ENCODE measurements at places on chromosomes 7 and 10.
A peak's percentile ranks its signal among the peaks of the same experiment; 100 is the strongest.

GRCh38 chr10:103991393-103992128 is 24.6 kb downstream of the SLK start:
- DNase-seq: no peak

DNA sequence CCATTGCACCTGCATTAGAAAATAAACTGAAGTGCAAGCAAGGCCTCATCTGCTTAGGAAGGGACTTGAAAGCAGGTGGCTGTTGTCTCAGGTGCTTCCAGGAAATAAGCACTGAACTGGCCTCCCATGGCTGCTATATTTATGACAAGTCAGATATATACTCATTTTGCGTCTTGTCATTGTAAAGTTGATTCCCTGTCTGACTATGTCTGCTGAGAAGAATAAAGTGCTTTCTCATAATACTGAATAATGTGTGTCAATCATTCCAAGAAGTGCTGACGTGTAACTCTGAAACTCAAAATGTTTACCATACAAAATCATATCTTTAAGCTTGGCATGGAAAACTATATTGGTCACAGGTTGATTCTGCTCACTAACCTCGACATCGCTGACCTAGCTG is 44.9 kb upstream of the SVOPL start:
- DNase-seq: no peak

DNA sequence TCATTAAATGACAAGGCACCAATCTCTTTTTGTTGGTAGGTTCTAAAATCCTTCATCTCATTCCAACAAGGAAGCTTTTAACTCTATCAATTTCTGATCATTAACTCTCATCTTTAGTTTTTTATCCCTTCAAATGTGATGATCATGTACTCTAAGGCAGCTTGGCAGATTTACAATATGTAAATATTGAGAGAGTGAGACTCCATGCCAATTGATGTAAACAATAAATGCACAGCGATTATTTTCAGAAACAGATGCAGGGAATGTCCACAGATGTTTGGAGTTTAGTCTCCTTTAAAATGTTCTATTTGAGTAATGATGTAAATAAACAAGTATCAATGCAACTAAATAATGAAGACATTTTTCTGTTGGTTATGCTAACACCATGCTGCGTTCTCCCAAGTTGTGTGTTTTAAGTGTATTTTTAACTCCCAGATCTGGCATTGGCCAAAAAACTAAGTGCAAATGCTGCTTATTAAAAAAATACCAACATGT is 213.8 kb downstream of the AHR start:
- no peak for DNase-seq

GRCh38 chr7:48636391-48637015 is 287.8 kb upstream of the CDC14C start:
- DNase-seq: peak; percentile 1

GRCh38 chr7:92854501-92855238 is 18.3 kb upstream of the CDK6 start:
- peak; percentile 31 for DNase-seq

GRCh38 chr7:104758504-104758903 is 255.5 kb upstream of the KMT2E start:
- DNase-seq: no peak

GRCh38 chr10:20835335-20835734 is 61.8 kb downstream of the NEBL start:
- no peak for DNase-seq

DNA sequence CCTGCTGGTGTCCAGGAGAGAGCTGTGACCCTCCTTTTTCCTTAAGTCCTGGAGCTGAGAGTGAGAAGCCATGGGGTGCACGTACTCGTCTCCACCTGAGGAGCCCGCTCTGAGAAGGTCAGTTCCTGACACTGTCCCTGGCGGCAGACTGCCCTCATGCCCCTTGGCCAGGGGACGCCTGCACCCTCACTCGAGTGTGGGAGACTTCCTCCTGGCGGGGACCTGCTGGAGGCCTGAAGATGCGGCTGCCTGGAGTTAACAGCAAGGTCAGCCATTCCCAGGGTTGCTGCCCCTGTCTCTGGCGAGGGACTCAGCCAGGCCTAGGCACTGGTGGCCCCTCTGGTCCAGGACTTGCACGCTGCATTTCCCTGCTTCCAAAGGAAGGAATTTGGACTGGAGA is 26.4 kb downstream of the TMEM120A start:
- DNase-seq: no peak

DNA sequence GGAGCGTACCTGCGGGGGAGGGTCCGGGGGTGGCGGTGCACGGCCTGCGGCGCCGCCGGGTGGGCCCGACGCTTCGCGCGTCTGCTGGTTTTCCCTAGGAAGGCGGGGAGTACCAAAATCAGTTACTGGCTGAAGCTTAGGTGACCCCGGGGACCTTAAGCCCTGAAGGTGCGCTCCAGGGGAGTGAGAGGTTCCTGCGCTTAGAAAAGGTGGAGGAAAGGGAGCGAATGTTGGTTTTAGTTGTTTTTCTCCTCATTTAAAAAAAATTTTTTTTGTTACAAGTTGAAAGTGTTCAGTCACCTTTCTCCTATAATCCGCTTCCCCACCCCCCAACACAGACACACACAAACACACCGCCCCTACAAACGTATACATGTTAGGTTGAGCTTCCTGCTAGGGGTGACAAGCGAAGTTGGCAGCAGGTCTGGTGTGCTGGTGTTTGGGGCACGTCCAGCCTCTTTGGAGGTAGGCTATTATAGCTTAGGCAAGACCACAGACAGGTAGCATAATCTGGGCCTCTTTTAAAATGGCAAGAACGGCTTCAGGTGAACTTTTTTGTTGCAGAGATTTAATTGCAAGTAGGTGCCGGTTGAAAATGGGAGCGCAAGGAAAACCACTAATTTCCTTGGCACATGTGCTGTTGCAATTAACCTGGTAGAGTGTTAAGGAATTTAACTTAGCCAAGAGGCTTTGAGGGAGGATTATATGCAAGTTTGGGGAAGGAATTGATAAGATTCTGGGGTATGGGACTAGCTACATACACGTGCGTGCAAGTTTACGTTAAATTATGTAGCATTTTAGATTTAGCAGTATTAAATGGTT is 945 bp downstream of the ADD3 start:
- DNase-seq: no peak

DNA sequence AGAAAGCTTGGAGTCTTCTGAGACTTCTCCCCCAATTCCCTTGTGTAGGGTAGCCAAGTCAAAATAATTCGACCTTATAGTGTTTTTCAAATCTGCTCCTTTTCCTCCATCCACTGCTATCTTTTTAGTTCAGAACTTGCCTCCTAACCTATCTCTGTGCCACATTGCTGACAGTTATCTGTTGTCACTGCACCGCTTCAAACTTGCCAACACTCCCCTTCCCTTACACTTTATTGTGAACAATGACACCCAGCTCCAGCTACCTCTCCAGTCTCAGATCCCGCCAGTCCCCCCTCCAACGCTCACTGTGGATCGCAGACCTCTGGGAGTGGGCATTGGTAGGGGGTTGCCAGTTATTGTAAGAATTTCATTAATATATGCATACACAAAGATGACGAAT is 16.3 kb upstream of the HPS1 start:
- no peak for DNase-seq

GRCh38 chr10:11480687-11481086 is 130.8 kb downstream of the USP6NL start:
- DNase-seq: no peak

DNA sequence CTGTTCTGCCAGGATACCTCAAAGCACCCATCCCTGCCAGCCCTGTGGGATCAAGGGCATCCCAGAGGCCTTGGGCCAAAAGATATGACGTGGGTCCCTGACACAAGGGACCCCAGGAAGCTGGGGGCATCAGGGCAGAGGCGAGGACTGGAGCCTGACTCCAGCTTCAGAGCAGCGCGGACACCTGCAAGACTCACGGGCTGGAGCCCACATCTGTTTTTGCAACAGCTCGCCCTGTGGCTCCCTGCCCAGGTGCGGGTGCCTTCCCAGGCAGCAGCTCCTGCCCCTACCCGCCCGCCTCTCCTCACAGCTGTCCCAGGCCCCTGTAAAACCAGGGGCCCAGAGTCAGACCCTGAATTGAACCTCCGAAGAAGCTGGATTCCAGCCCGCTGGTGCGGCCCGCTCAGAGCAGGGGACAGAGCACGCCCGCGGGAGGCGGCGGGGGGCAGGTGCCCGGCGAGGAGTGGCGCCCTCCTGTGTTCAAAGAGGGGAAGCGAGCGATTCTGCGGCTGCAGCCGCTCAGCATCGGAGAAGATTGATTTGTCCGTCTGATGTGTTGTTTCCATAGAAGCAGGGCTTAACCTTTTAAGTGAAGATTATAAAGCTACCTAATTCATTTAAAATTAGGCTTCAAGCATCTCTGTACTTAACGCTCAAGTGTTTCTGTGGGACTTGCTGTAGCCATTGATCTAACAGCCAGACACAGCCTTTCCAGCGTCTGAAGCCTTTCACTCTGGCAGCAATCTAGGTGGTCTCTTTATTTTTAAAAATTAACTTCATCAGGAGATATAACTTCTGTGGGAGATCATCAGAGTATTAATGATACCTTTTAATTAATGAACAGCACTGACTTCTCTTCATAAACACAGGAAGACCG is 88.4 kb downstream of the BEND7 start:
- DNase-seq: no peak

DNA sequence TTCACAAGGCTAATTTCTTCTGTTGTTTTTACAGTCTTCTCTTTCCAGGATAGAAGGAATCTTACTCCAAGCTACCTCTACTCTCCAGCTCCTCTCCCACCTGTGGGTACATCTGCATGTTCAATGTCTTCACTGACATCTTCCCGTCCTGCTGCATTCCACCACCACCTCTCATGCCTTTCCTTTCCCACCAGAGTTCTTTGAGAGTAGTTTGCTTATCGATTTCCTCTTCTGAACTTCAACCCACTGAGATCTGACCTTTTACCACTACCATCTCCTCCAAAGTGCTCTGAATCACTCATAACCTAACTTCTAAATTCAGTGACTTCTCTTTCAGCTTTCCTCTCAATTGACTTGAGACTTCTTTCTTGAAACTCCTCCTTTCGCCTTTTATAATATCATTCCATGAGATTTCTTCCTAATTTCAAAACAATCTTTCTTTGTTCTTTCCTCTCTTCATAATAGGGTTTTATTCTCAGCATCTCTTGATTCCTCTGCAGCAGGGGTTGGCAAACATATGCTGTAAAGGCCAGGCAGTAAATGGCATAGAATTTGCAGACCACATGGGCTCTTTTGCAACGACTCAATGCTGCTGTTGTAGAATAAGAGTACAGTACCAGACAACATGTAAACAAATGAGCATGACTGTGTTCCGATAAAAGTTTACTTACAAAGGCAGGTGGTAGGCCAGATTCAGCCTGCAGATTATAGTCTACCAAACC is 22.1 kb downstream of the ACSL5 start:
- no peak for DNase-seq

GRCh38 chr10:74917481-74918077 is 91.2 kb downstream of the KAT6B start:
- DNase-seq: peak; percentile 82

DNA sequence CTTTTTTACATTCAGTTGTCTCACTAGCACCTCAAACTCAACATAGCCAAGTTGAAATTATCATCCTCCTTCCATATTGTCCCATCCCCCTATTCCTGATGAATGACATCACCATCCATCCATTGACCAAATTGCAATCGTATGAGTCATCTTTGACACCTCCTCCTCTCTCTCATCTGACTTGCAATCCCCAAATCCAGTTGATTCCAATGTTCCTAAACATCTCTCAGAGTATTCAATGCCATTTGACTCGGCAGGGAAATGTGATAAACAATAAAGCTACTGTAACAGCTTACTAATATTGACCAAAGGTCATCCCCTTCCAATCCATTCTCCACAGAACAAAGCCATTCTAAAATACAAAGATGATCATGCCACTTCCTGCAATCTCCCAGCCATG is 1047.8 kb downstream of the NRG3 start:
- DNase-seq: no peak

GRCh38 chr7:5605775-5606634 is 175.5 kb downstream of the RNF216 start:
- DNase-seq: no peak

DNA sequence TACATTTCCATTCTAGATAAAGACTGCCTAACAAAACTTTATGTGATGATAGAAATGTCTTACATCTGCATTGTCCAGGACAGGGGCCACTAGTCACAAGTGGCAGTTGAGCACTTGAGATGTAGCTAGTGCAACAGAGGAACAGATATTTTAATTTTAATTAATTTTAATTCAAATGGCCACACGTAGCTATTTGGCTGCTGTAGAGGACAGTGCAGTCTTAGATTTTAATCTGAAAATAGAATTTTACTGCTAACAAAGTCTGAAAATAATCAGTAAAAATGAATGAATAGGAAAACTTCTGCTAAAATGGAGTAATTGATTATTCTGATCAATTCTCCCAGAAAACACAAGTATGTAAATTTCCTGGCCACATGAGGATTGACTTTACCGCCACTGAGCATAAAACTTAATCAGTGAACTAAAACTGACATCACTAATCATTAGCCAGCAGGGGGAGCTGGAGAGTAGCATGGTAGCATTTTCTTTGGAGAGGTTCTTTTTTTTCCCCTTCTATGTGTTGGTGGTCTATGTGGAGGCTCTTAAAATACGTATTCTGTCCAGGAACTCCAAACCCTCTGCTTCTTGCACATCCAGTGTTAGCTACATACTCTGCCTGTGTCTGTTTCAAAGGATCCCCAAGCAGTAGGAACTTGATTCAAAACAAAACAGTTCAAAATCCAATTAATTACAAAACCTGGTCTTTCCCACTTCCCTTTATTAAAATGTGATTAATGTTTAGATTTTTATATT is 52.1 kb downstream of the TSPAN12 start:
- peak; percentile 76 for DNase-seq

DNA sequence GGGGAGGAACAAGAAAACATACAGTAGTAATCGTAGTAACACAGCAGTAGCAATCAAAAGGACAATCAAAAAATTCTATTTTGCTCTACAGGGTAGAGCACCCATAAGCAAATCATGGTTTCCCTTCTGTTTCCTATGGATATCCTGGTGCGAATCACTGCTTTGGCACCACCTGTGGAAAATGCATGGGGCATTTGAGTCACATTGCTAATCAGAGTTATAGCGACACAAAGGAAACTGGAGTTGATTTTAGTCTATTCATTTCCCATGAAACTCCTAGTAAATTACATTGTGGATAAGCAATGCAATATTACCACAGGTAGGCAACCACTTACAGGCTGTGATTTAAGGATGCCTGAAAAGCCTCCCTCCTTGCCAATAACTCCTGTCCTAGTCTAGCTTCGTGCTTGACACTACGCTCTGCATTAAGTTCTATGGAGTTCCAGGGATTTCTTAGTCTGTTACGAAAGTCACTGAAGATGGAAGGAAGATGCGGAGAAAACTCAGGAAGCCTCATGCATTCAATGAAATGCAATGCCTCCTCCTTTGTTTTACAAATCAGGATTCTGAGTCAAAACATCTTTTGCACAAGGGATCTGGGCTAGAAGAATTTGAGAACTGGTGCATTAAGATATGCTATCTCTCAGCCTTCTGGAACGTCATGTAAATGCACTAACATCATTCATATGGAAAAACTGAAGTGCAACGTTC is 188.4 kb downstream of the DGKI start:
- DNase-seq: no peak

GRCh38 chr10:131315344-131315743 is 3.8 kb upstream of the TCERG1L start:
- no peak for DNase-seq

DNA sequence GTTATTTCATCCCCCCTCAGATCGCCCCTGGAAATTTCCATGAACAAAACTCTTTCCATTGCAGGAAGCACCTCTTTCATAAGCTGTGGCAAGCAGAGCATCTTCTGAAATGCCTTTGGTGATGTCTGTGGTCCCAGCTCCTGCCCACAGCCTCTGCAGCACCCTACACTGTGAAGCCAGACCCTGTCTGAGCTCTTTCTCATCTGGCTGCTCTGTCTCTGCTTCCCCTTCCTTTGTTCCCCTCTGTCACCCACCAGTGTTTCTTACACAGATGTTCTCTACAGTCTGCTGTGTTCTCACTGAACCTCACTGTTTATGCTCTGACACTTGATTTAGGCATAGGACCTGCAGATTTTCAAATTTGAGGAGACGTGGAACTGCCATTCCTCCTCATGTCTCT is 1.9 kb upstream of the TAS2R39 start:
- no peak for DNase-seq
